ENCODE measurements at places on chromosomes 4 and X.

- DNase-seq = no peak
Observed at GRCh38 chrX:71543316-71543715, 10.4 kb downstream of the OGT start.

DNA sequence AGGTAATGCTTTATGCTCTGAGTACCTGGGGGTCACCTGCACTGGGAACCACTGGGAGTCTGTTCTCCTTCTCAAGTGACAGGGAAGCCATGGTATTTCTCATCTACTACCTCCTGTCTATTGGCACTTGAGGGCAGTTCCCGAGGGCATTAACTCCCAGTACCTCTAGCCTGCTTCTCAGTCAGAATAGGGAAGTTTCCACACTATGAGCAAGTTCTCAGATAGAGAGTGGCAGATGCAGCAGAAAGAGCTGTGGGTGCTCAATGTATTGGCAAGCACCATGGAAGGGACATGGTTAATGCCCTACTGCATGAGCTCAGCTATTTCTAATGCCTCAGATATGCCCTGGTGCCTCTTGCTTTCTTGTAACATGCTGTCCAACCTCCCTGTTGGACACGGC is 74.1 kb downstream of the ANOS1 start:
- no peak for DNase-seq

DNA sequence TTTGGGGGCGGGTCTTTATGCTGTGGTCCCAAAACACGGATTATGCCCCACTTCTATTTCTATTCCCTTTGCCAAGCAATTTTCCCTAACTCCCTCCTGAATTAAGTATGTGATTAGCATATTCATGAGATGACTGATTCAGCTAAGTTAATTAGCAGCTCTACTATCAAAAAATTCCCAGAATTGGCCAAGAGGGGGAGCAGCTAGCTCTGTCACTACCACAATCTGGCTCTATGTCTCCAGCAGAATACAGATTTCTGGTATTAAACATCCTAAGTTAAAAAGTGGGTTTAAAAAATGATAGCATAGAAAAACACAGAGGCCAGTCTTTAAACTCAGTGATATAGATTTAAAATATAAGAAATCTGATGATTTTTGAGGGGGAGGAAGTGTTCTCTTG is 80.3 kb downstream of the GPC4 start:
- no peak for DNase-seq

GRCh38 chr4:5125321-5125720 is 74.0 kb downstream of the STK32B start:
- no peak for DNase-seq

GRCh38 chr4:123182289-123182688 is 214.3 kb upstream of the SPRY1 start:
- DNase-seq = no peak

GRCh38 chr4:153451911-153452657 is 14.1 kb upstream of the TMEM131L start:
- no peak for DNase-seq

DNA sequence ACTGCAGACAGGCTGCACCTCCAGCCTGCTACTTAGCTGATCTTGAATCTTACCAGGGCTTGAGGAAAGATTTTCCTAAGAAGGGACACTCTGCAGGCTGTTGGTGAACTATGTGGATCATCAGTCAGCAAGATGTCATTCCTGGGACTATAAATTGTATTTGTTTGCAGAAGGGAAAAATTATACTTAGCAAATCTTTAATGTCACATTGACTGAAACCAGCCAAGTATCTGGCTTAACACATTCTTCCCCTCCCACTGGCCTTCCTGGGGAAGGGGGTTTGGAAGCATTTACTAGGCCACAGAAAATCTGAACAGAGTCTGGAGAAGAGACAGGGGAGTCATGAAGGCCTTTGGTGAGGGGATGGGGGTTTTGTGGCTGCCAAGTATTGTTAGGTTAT is 156.7 kb upstream of the EOLA2 start:
- no peak for DNase-seq

DNA sequence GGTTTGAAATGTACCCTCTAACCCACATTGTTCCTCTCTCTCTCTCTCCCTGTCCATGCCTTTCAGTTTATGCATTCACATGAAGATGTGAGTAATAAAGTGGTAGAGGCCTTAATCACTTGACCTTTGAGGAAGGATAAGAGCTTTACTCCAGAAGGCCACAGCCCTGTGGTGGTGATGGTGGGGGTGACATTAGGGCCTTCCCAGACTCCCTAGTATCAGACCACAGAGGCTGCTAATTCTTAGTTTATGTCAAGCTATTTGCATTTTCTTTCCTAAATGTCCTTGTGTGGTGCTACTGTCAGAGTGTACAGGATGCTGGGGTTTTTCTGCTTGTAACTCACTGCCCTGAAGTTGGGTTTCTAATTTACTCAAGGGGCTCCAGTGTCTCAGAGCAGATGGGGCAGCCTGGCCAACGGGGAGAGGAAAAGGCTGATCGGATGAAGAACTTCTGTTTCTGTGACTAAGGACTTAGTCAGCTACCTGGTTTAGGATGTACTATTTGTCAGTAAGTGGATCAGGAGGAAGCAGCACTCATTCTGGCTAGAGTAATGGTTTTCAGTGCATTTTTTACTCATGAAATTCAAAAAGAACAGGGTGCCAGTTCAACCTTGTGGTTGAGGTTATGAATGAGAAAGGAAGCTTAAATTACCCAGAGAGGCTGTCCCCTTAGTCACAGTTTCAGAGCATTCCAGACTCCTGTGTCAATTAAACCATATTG is 509.6 kb upstream of the DIPK2B start:
- no peak for DNase-seq

- no peak for DNase-seq
Observed at GRCh38 chrX:135740681-135741149, 27.3 kb downstream of the CT45A1 start.
